ENCODE measurements at places on chromosomes 16 and 17.

- no peak for DNase-seq
Measured at GRCh38 chr17:71764505-71764904, 356.3 kb upstream of the SOX9 start.

GRCh38 chr16:73006026-73006425 is 41.9 kb downstream of the ZFHX3 start:
- DNase-seq = no peak

DNA sequence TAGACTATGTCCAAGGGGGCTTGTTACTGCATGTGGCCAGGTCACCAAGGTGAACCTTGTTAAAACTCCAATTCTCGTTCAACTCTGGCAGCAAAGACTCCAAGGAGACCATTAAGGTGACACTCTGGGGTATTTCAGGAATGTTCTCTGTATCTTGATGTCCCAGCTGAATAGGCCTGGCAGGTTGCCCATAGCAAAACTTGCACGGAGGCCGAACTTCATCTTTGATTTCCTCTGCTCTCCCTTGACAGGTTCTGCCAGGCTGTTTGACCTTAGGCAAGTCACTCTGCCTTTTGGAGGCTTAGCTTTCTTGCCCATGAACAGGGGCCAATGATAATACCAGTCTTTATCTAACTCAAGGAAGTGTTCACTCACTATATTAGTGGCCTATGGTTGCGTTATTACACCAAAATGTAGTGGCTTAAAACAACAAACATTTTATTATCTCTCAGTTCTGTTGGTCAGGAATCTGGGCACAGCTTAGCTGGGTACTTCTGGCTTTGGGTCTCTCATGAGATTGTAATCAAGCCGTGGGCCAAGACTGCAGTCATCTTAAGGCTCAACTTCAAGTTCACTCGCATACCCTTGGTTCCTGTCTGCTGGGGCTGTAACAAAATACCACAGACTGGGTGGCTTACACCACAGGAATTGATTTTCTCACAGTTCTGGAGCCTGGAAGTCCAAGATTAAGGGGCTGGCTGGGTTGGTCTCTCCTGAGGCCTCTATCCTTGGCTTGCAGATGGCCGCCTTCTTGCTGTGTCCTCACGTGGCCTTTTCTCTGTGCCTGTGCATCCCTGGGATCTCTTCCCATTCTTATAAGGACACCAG is 168.5 kb downstream of the UTP18 start:
- DNase-seq = no peak

GRCh38 chr17:52721910-52722309 is 563.4 kb upstream of the CA10 start:
- DNase-seq = no peak

DNA sequence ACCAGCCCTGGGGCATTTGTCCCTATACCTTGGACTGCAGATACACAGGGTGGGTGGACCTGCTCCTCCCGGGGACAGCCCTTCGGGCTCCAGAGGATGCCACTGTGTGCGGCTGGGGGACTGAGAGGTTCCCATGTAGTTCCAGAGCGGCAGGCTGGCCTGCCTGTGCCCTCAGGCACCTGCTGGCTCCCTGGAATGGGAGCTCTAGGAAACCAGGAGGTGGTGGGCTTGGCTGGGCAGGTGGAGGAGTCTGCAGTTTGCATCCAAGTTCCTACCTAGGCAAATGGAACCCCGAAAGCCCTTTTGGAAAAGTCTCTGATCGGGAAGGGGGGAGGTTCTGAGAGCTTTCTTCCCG is 982 bp downstream of the DBNDD1 start:
- DNase-seq = no peak

DNA sequence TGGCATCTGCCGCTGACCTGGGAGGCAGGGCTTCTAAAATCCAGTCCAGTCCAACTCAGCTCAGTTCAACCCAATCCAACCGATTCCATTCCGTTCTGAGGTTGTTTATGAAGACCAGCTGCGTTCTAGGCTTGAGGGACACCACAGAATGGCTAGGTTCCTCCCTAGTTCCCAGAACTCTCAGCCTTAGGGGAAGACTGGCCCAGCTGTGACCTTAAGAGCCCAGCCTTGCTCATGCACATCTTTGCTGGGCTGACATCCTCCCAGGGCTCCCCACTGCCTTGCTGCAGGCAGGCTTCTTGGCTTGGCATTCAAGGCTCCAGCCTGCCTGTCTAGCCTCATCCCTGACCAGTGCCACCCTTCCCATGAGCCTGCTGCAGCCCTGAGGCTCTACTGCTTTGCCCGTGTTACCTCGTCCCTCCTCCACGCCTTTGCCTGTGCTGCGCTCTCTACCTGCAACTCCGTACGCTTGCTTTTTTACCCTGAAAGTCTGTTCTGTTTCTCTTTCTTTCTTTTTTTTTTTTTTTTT is 7.9 kb downstream of the SLC12A3 start:
- no peak for DNase-seq

DNA sequence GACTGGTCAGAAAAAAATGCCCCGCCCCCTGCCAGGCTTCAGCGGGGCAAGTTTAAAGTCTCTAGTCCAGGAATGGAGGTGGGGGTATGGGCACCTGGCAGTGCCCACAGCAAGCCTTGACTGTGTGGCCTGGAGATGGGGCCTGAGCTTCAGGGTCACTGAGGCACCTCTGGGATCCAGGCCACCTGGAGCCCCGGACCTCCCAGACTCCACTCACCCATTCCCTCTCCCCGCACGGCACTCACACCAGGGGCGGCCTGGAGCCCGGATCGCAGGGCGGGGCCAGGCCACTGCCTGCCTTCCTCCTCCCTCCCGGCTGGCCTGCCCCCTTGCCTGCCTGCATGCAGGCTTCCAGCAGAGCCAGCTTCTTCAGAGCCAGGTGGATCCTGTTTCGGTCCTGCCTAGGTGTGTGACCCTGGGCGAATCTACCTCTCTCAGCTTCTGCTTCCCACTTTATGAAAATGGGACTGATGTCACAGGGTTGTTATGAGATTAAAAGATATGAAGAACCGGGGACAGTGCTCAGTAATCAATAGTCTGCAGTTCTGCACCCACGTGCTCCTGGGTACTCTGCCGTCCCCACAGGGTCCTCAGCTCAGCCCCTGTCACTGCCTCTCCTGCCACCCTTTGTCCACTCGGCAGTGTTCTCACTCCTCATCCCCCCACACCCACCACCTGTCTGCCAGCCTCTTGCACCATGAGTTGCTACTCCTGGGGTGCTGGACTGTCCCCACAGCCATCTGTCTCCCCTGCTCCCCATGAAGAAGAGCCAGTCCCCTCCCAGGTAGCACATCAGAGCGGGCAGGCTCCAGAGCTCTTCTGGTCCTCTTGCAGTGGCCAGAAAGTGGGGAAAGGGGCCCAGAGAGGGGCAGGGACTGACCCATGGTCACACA is 1.2 kb upstream of the TCAP start:
- no peak for DNase-seq

DNA sequence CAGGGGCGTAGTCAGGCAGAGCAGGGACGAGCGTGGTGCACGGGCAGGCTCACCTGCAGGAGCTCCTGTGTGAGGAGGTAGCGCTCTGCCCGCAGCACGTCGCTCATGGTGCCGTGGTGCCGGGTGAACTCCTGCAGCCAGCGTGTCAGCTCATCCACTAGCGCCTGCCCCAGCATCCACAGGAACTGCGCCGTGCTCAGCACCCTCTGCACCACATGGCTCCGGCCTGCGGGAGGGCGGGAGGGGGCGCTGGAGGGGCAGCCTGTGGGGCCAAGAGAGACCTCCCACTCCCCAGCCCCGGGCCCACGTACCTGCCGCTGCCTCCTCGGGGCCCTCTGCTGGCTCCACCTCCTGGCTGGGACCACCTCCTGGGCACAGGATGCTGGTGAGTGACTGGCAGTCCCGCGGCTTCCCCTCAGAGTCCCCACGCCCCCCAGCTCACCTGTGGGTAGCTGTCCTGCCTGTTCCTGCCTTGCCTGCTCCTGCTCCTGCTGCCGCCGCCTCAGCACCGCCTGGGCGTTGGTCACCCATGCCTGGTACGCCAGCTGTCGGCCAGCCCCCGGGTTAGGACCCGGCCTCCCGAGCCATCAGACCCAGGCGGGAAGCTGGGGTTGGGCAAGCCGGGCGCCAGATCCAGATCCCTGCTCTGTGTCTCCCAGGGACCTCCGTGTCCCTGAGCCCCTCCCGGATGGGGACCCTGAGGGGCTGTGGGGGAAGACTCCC is 16.6 kb downstream of the CTU2 start:
- DNase-seq = no peak

GRCh38 chr17:68892193-68892592 is 63.0 kb downstream of the ABCA8 start:
- no peak for DNase-seq

GRCh38 chr17:67138392-67138791 is 94.0 kb downstream of the CACNG1 start:
- DNase-seq = no peak

DNA sequence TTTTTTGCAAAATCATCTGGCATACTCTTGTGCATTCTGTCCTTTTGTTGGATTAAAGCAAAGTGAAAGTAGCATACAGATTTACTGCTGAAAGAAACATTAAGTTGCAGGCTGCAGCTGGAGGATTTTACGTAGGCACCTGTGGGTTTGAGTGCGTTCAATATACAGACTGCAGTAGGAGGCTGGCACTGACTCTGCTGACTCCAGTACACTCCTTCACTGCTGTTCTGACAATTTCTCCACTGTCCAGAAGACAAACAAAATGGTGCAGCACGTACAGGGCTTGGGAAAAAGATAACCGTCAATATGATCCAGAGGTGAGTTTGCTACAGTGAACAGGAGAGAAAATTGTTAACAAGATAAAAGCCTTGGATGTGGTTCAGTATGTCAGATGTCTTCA is 73.3 kb downstream of the TANC2 start:
- DNase-seq = no peak

DNA sequence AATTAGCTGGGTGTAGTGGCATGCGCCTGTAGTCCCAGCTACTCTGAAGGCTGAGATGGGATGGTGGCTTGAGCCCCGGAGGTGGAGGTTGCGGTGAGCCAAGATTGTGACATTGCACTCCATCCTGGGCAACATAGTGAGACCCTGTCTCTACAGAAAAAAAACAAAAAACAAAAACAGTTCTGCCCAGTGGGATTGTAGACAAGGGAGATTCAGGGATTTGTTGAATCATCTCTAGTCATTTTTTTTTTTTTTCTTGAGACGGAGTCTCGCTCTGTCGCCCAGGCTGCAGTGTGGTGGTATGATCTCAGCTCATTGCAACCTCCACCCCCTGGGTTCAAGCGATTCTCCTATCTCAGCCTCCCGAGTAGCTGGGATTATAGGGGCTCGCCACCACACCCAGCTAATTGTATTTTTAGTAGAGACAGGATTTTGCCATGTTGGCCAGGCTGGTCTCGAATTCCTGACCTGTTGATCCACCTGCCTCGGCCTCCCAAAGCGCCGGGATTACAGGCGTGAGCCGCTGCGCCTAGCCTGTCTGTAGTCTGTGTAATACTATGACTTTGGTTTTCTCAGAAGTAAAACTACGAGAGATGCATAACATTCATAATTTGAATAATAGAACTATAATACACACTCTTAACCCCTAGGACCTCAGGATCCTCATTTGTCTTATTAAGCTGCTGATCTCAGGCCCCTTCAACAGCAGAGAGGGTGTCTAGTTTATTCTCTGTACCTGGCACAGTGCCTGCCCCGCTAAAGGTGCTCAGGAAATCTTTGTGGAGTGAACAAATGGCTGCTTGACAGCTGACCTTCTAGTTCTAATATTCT is 1.4 kb downstream of the TEN1 start:
- DNase-seq = no peak

DNA sequence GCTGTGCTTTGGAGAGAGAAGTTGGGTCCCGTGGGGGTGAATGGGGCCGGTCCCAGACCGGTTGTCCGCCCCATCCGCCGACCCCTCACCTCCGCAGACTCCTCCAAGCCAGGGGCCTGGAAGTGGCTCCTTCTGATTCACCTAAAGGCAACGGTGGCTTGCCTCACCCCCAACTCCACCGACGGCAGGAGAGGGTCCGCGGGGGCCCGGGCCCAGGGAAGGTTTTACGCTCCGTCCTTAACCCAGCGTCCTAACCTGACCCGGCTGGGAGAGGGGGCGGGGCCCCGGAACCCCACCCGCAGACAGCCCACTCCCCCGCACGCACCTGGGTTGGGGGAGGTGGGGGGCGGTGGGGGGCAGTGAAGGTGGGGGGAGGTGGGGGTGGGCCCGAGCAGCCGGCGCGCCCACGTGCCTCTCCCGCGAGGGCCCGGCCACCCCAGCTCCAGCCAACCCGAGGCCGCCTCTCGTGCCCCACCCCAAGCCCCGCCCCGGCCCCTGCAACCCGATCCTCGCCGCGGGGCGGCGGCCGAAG is 12.7 kb upstream of the CD300A start:
- DNase-seq = peak; percentile 51

- DNase-seq = peak; percentile 93
Measured at GRCh38 chr16:50841081-50841886, 99.4 kb downstream of the CYLD start.

GRCh38 chr16:2530629-2531318 is 434 bp downstream of the CEMP1 start:
- no peak for DNase-seq

All from hematopoietic multipotent progenitor cell treated with erythropoietin and hydrocortisone succinate and interleukin-3 and kit ligand, for 15 days (in vitro differentiated cells).